Chondrocyte (in vitro differentiated cells): ENCODE measurements at places on chromosomes 7 and 10. TPM values are rescaled to one million over a fixed set of nuclear protein-coding genes. Genes with fewer than 3 reads are reported as not detected.

The GAD2 gene
- total RNA-seq = not detected in 3 replicates

The NPFFR1 gene
- total RNA-seq = not detected in 3 replicates

DNA sequence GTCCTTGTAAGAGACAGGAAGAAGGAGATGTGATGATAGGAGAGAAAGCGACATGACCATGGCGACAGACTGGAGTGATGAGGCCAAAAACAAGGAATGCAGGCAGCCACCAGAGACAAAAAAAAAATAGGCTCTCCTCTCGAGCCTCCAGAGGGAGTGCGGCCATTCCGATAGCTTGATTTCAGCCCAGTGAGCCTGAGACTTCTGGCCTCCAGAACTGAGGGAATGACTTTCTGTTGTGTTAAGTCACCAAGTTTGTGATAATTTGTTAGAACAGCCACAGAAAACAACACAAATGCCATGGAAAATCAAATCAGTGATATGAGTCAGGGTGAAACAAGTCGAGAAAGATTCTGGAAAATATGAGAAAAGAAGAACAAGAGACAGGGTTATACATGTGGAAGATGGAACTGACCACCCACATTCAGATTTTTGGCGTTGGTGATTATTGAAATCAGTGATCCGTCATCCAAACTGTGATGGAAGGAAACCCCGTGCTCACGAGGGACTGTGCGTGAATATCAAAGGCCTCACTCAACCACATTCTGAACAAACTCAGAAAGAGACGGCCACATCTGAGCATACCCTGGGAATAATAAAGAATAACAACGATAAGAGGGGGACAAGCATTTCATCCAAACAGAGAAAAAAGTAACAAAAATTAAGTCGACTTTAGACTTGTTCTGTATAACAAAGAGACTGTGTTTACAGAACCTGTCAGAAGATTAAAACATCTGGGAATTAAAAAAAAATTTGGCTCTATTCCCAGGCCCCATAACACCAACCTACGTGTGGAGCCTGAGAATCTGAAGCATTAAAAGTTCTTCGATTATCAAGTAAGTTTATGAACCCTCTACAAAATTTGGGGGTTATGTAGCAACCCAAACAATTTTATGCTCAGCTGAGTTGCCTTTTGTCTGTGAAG lies 72.1 kb downstream of the EEPD1 start:
- H3K36me3 ChIP-seq = no peaks in the 10 kb centered on the region
- DNase-seq = no peak
- no peaks in the 10 kb centered on the region for H3K27me3 ChIP-seq
- peaks cover 3% of the 10 kb centered on the region for H3K4me1 ChIP-seq

The BLOC1S2 gene
- 25.9 to 35.1 TPM (median 29.7 TPM) in 3 replicates for total RNA-seq

DNA sequence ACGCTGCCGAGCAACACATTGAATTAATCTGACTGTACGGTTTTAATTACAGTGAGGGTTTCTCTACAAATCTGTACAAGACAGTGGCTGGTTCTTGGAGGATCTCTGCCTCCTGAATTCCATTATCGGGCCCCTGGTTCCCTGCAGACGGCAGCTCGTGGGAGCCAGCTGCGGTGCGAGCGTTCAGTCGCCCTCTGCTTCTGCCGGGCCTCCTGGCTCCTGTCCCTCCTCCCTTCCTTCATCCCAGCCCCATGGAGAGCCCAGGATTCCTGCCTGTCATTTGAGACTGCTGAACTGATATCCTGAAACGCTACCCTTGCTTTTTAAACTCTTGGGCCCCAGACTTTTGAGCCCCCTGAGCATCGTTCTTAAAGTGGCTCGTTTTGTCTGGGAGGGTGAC lies 6.6 kb upstream of the DLX6 start:
- H3K36me3 ChIP-seq = peaks cover 2% of the 10 kb centered on the region
- H3K27ac ChIP-seq = no peak overlapping the region
- H3K4me3 ChIP-seq = no peak overlapping the region
- peaks cover 14% of the 10 kb centered on the region for H3K4me1 ChIP-seq
